Midbrain (tissue), 1 donor: ENCODE measurements at places on chromosomes 4 and X.

DNA sequence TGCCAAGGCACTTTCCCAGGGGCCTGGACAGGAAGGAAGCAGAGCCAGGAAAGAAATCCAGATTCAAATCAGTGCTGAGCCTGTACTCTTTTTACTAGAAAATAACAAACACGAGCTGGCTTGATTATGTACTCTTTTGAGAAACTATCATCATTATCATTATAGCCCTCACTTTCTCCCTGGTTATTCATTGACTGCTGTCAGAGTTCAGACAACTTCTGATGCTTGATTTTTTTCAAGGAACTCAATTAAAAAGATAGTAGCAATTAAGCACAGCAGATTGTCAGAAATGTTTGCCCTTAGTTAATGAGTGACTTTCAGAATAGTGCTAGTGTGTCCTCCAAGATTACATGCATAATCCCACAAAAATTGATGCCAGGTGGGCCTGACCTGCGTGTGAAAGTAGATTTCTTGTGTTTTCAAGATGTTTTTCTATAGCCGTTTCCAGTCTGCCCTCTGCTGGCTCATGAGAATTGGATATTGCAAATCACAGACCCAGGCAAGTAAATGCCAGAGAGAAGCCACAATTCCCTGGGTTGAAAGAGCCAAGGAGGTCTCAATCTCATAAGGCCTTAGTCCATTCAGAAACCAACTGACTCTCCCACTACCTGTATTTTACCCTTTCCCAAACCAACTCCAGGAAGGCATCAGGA is 14.3 kb upstream of the PNPLA4 start:
- DNase-seq, result peak; percentile 23

GRCh38 chr4:150108691-150109090 is 30.4 kb downstream of the DCLK2 start:
- no peak for DNase-seq

DNA sequence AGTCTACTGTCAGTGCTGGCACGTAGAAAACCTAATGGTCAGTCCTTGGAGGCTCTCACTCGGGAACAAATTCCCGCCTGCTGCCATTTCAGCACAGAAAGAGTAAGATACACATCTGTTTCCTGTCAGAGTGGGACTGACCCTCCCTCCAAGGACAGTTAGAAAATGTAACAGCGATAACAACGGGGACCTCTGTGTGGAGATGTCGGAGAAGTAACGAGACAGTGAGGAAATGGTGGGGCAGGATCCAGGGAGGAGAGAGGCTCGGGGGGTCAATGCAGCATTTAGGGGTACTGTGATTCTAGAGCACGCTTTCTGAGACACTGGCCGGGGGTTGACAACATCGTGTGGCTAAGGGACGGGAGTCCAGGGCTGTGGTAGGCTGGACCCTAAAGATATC is 36.0 kb upstream of the SORCS2 start:
- DNase-seq, result no peak

GRCh38 chr4:24846716-24847115 is 51.3 kb downstream of the SOD3 start:
- no peak for DNase-seq

GRCh38 chr4:100736641-100737451 is 219.0 kb upstream of the EMCN start:
- DNase-seq, result no peak

GRCh38 chr4:10640561-10641201 is 43.9 kb downstream of the CLNK start:
- DNase-seq, result peak; percentile 4

DNA sequence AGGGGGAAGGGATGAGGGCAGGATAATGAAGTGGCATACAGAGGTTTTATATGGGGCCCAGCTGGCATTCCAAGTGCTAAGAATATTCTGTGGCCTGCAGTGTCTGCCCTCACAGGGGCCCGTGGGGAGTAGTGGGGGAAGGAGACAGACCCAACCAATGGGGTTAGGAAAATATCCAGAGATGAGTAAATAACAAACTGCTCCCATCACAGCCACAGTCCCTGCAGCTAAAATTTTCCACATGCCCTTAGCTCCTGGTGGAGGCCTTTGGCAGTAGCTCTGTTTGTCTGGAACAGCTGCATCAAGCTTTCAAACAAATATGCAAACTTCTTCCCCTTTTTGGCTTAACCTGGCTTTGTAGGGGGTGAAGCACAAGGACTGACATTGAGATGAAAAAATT is 3.1 kb downstream of the SRPX2 start:
- no peak for DNase-seq

DNA sequence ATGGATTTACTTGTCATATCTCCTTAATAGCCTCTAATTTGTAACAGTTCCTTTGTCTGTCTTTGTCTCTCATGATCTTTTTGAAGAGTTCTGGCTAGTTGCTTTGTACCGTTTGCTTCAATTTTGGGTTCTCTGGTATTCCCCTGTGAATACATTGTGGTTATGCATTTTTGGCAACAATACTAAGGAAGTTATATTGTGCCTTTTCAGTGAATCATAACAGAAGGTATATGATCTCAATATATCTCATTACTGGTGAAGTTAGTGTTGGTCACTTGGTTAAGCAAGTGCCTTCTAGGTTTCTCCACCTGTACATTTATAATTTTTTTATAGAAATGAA is 48.6 kb downstream of the DCLK2 start:
- DNase-seq, result no peak

DNA sequence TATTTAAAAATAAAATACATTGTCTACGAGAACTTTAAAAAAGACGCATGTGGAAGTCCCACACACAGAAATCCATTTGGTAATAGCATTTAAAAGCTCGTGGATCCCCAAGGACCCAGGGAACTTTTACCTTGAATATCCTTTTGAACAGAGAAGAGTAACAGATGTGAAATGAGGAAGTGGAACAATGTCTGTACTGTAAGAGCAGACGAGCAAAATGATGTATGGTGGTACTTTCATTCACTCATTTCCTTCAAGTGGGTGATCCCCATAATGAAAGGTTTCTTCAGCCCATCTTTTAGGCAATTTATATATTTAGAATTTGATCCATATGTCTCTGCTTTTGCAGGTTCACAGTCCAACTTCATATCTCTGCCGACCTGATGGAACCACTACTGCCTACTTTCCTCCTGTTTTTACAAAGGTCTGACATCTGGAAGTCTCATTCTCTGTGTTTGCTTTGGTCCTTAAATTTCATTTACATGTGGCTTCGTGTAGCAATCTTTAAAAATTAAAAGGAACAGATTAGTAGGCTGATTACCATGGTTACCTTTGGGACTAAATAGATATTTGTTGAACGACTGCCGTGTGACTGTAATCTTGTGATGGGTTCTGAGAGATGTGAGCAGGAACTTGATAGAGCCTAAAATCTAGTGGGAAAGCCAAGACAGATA is 188.4 kb downstream of the PALLD start:
- no peak for DNase-seq

- no peak for DNase-seq
Observed at GRCh38 chr4:24287096-24287495, 297.3 kb downstream of the DHX15 start.

- no peak for DNase-seq
Observed at GRCh38 chrX:118761939-118762707, 34.7 kb downstream of the IL13RA1 start.

DNA sequence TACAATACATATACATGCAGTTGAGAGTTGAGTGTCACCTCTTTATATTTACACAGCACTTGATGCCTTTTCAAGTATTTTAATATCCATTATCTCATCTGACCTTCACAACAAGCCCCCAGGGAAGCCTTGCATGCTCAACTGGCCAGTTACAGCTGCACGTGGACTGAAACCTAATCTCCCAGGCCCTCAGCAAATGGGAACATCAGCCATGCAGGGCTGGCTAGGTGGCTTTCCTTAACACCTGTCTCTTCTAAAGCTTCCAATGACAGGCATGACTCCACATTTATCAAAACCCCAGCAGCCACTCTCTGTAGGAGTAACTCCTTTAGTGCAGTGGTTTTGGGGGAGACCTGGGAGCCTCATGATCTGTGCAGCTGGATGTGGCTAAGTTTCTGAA is 56.4 kb downstream of the PHKA2 start:
- DNase-seq, result no peak

DNA sequence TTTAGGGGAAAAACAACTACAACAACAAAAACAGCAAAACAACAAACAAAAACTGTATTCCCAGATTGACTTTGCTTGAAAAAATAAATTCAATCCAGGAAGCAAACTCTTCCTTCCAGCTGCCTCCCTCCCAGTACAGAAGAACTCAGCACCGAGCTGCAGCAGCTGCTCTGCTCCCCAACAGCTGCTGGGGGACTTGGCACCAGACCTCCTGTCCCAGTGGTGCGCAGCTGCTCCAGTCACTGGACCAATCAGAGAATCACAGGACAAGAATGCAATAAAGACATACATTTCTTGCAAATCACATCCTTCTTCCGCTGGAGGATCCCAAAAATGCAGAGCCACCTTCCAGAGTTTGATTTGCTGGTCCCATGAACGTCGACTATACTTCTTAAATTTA is 11.8 kb upstream of the FAM53A start:
- peak; percentile 8 for DNase-seq

GRCh38 chr4:184860018-184860779 is 34.4 kb upstream of the ACSL1 start:
- DNase-seq, result no peak

GRCh38 chrX:153153516-153153915 is 25.6 kb upstream of the MAGEA1 start:
- DNase-seq, result no peak

GRCh38 chrX:78092296-78092695 is 11.8 kb upstream of the PGK1 start:
- no peak for DNase-seq

DNA sequence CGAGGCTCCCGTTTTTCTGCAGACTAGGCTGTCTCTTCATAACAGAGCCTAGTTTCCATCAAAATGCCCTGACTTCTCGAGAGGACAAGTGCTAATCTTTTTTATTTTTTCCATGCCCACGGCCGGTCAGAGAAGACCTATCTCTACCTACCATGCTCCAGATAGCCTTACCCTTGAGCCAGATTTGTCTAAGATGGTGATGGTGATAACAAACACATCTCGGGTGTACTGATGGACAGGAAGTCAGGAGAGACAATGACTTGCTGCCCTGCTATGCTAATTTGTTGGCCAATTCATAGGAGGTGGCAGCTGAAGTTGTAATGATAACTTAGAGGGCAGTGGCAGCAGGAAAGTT is 42.2 kb upstream of the NKRF start:
- DNase-seq, result no peak

GRCh38 chr4:55013431-55013955 is 111.9 kb downstream of the KDR start:
- DNase-seq, result no peak
